ENCODE measurements at places on chromosomes 1 and 21.

DNA sequence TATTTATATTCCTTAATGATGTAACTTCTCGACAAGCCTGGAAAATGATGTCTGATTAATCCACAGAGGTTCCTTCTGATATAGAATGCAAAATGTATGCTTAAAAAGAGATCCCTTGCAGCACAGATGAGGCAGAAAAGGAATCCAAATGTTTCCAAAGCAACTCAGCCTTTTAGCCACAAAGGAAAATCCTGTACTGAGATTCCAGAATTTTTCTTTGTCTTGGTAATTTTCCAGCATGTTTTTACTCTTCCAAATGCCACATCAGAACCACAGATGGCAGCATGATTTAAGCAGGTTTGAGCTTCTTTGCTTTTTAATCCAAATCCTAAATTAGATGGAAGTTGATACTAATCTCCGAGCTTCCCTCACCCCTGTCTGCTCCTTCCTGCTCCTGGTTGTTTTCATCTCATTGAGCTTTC, 176.4 kb upstream of the PALMD start:
- DNase-seq = no peak

GRCh38 chr1:118300808-118301207, 115.8 kb upstream of the SPAG17 start:
- no peak for DNase-seq

DNA sequence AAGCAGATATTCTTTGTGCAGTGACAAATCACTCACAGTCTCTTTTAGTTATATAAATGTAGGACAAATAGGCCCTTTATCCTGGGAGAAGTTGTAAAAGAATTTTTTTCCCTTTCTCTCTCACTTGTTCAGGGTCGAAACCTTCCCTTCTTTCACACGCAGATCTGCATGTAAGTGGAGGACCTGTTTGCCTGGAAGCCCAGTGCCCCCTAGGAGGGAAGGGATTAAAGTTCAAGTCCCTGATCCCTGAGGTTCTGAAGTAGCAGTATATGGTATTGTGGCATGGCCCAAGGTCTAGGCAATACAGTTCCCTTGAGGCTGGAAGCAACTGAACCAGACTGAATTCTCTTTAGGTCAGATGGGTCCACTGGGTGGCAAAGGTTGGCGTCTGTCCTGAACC, 48.6 kb upstream of the PTGFRN start:
- DNase-seq = no peak

DNA sequence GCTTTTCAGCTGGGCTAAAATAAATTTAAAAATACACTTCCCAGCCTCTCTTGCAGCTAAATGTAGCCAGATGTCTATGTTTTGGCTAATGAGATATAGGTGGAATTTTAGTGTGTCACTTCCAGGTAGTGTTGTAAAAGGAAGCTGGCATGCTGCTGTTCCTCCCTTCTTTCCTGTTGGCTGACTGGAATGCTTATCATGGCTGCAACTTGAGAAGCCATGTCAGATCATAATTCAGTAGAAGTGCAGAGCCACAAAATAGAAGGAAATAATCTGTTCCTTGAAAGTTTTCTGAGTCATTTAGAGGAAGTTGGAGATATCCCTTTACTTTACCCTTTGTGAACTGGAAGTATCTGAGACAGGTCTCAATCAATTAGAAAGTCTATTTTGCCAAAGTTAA, 10.9 kb upstream of the RBM15 start:
- DNase-seq = no peak

- DNase-seq = no peak
These were observed 4.8 kb downstream of the KRTAP27-1 start for GRCh38 chr21:30332681-30333080.

DNA sequence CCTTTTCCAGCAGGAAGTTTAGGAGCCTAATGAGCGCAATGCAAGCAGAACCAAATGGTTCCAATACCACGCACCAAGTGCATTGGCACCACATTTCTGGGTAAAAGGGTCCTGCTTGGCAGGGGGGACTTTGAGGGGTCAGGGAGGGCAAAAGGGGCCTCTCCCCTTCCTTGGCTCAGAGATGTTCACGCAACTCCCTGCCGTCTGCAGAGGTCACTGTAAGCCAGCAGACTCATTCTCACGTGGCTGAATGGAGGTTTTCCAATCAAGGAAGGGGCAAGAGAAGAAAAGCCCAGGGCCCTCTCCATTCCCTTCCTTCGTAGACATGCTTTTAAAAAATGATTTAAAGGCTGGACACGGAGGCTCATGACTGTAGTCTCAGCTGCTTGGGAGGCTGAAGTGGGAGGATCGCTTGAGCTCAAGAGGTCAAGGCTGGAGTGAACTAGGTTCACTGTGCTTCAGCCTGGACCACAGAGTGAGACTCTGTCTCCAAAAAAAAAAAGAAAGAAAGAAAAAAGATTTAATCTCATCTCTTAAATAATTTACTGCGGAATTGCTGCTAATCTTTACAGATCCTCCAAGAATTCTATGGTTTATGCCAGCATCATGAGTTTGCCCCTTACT, 80.3 kb downstream of the RUNX3 start:
- DNase-seq = no peak

- no peak for DNase-seq
These were observed 60.0 kb upstream of the ADAM30 start for GRCh38 chr1:119956306-119956705.

GRCh38 chr1:171742577-171742922, 685 bp upstream of the VAMP4 start:
- peak; percentile 63 for DNase-seq

DNA sequence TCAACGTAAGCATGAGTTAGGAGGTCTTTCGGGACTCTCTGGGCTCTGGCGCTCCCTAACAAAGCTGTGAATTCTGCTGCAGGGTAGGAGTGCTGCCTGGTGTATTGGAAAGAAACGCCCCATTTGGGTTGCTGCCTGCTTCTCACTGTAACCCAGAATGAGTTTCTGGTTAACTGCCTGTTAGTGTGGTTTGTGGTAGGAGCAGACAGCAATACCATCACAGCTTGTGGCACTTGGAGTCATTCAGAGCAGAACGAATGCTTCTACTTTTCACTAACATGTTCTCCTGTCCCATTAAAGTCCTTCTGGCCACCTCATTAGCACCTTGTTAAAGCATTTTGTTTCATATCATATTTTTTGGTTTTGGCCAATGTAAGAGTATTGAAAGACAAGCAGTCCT, 18.1 kb downstream of the MAP3K7CL start:
- no peak for DNase-seq

GRCh38 chr1:30657131-30658013, 66.0 kb downstream of the MATN1 start:
- DNase-seq = no peak

GRCh38 chr21:34271189-34271851, 92.5 kb upstream of the KCNE2 start:
- no peak for DNase-seq

Data from kidney glomerular epithelial cell (primary cell).